ENCODE measurements at places on chromosomes 2 and 18. TPM values are rescaled to one million over a fixed set of nuclear protein-coding genes. Genes with fewer than 3 reads are reported as not detected.

SLC9A4 gene
- not detected for total RNA-seq

VIT gene
- total RNA-seq = 0.65 TPM

NEB gene
- 1.2 TPM for total RNA-seq

SERPINB11 gene
- not detected for total RNA-seq

DNA sequence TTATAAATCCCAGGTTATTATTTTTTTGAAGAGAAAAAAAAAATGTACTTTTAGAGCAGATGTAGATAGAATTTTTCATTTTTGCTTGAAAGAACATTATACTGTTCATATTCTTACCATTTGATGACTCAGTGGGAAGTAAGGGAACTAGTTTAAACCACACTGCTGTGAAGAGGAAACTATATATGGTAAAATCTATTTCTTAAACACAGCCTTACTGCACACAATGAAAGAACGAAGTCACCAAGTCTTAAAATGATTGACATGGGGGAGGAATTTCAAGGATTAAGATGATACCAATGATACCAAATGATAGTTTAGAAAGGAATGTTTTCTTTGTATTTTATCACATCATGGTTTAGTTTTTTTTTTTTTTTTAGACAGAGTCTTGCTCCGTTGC lies 5.0 kb downstream of the ACTR2 start:
- peak; percentile 48 for DNase-seq

DNA sequence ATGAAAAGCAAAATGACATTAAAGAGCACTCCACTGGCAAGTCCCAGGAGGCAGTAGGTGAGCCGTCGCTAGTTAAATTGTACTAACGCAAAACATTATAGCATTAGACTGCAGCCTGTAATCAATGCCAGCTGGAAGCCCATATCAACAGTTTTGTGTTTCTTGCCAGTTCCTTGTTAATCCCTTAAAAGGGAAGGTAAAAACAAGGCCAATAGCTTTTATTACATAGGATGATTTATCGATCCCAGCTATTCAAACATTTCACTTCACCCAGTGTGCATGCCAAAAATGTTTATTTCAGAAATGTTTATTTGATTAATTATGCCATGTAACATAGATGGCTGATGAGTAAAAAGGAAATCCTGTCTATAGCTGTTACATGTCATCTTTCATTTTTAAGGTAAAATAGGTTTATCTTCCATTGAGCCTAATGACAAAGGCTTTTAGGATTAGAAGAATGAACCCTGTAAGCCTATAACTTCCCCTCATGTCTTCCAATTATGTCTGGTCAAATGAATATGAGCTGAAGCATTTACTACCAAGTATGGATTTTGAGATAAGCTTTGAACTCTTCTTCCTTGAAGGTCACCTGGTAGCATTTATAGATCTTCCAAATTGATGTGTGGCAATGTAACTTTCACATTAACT lies 591.2 kb downstream of the RNF144A start:
- DNase-seq = no peak

DNA sequence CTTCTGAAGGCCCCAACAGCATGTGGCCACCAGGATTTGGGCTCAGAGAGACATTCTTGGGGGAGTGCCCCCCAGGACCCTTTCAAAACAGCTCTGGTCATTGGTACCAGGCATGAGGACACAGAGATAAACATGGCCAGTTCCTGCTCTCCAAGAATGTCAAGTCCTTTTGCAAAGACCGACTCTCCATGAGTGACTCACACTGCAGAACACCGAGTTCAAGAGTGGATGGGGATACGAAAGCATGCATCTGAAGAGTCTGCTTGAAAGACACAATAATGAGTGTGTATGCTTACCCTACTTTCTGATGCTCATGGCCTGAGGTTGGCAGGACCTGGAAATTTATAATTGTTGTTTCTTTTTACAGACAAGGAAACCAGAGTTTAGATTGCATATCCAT lies 450.6 kb downstream of the TSN start:
- no peak for DNase-seq

DNA sequence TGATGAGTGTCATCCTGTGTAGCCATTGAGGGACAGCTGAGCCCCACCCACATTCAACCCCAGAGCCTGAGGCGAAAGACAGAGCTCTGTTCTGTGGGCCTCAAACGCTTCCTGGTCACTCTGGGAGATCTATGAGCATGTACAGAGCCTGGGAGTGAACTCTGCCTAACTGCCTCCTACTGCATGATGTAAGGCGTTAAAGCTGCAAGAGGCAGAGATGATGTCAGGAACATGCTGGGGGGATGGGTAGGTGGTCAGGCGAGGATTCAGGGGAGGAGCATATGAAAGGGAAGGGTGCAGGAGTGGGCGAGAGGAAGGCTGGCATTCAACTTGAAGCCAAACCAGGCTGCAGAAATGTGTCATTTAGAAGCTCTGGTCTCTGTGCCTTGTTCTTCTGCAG lies 181.0 kb downstream of the TFCP2L1 start:
- no peak for DNase-seq

- DNase-seq = no peak
These were observed 197.9 kb downstream of the ICOS start for GRCh38 chr2:204134421-204134820.

GRCh38 chr2:102110171-102110570 lies 32.4 kb upstream of the IL1R1 start:
- DNase-seq = no peak

DNA sequence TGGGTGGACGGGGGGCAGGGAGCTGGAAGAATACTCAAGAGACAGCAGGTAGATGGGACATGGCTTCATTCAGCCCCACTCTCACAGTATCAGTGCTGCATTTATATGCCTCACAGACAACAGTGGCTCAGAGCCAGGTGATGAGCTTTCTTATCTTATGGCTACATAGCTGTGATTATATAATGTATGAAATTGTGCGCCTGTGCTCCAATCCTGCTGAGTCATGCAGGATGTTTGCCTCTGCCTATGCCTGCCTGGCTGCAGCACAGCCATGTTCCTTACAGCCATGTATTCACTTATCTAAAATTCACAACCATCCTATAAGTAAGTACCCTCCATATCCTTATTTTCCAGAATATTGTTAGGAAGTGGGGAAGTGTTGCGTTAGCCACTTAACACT lies 37.7 kb upstream of the RNF103 start:
- DNase-seq = no peak

DNA sequence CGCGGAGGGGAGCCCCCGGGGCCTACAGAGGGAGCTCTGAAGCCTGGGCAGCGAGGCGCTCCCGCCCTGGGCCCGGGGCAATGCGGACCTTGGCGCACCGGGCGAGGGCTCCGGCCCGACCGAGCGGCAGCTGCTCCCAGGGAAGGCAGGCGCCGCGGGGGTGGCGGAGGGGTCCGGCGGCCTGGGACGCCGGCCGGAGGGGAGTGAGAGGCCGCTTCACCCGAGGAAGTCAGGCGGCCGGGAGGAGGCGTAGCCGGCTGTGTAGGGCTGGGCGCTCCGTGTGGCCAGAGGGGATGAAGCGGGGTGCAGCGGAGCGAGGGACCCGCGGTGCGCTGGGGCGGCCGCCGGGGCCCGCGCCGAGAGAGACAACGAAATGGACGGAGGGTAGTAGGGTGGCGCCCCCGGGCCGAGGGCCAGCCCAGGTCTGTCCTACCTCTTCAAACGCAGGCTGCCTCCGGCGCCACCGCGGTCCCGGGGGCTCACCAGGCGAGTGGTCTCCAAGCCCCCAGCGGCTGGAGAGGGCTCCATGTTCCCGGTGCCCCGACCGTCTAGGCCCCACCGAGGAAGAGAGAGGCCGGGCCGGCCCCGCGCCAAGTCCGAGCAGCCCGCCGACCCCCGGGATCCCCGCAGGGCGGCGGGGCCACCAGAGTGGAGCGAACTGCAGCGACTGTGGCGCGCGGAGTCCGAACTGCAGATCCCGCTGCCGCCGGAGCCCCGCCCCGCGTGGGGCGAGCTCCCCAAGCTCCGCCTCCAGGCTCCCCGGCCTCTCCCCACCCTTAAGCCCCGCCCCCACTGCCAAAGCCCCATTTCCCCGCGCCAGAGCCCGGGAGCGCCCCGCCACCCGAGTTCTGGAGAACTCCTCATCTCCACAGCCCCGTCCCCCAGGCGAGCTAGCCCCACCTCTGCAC lies at the start of gene SLC30A3:
TSS of gene SLC30A3 (minus strand) at position 669 of the 908 bp plus-strand sequence. CDS start at position 528, 141 bp downstream.
- peak; percentile 55 for DNase-seq

DNA sequence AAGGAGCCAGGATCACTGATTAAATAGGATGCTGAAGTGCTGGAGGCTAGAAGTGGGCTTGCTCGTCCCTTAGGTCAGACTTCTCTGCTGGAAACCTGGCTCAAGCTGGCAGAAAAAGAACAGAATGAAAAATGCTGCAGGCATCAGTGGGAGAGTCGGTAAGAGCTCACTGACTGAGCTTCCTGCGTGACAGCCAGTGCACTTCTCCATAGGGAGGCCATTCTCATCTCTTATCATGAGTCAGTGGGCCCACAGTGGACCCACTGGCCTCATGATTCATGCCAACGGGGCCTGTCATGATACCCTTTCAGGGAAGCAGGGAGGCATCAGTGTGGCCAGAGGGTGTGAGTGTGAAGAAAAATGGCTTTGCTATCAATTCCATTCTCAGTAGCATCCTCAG lies 498.2 kb downstream of the PTPRM start:
- no peak for DNase-seq

DNA sequence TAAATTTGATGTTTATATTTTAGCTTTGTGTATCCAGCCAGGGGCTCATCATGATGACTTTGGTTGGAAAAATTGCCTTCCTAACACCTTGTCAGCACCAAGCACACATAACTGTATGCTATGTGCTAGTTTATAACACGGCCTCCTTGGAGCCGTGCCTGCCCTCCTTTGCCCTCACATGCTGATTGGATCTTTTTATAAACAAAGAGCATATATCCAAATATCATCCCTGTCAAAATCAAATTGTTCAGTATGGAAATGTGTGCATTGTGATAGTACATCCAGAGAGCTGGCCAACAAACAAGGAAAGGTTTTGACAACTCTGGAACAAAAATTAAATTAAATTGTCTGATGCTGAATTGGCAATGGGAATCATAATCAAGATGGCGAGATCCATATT lies 241.5 kb downstream of the DCDC2C start:
- no peak for DNase-seq

DNA sequence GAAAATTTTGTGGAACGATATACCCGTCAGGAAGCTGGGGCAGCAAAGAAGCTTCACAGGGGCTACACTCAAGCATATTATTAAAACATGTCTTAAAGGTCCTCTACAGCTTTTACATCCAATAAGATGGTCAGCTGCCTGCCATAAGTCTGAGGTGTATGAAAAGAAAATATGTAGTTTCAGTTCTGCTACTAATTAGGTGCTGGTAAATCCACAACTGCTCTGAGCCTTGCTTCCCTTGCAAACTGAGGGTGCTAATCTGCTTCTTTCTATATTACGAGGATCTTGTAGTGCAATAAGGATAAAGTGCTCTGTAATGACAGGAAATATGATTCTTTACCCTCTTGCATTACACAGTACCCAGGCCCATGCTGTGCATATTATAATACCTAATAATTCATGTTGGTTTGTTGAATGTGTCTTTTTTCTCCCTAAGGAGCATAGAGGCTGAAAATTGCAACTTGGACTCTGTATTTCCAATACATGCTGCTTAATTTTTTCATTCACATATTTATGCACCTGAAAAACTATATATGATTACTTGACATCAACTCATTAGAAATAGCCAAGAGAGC lies 14.5 kb upstream of the SLC8A1 start:
- DNase-seq = no peak

Measured in dermis blood vessel endothelial cell (primary cell).